ENCODE measurements at places on chromosomes 5 and 9.
A peak's percentile ranks its signal among the peaks of the same experiment; 100 is the strongest.

DNA sequence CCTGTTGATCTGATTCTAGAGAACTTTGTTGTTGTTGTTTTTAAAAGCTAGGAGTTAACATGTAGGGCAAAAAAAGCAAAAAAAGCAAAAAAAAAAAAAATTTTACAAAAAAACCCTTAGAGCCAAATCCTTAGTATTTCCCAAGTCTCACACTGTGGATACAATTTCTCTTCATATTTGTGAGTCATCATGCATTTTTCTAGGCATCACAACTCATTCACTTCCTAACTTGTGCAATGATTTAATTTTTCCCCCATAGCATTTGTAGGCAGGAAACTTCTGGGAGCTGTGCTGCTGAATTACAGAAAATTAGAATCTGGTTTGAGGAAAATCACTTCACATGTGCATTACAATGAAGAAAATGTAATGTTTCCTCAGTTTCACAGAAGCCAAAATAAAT lies 91.9 kb downstream of the MARCHF3 start:
- no peak for DNase-seq

- DNase-seq: no peak
These were observed 126.0 kb upstream of the BOD1 start for GRCh38 chr5:173742432-173742816.

GRCh38 chr9:27108981-27109541 lies at the start of gene TEK:
TEK (plus strand) TSS chr9:27109225; CDS start chr9:27109591, 366 bp downstream.
- no peak for DNase-seq

GRCh38 chr9:122820490-122820845 lies 7.9 kb downstream of the PDCL start:
- no peak for DNase-seq

DNA sequence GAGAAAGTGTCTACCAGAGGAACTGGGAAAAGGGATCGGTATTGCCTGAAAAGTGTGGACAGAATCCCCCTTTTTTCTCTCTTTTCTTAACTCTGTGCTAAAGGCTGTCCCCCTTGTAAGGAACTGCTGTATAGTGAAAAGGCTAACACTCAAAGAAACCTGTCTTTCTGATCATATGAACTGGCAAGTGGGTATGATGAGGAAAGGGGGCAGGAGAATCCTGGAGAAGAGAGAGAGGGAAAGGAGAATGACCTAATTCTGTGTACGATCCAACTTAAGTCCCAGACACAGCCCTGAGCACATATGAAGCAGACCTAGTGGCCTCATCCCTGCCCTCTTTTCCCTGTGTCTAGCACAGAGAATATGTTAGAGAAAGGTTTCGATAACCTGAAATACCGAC lies 967 bp downstream of the ANKRD31 start:
- no peak for DNase-seq

- no peak for DNase-seq
These were observed 17.4 kb downstream of the FAM78A start for GRCh38 chr9:131258698-131259431.

DNA sequence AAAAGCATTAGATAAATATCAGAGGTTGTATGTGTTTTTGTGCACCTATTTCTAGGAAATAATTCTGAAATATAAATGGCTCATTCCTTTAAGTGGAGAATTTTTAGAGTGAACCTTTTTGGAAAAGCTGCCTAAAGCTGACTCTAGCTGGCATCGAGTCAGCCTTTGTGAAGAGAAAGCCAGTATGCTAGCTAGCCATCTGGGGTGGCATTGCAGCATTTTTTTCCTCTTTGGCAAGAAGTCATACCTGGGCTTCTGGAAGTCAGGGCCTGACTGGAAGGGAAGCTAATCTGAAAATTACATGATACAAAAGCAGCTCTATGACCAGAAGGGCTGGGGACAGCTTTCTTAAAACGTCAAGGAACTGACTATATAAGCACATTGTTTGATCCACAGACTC lies 19.7 kb downstream of the ANP32B start:
- DNase-seq: no peak

- no peak for DNase-seq
These were observed 173.2 kb downstream of the SH3GL2 start for GRCh38 chr9:17752021-17752420.

- DNase-seq: no peak
These were observed 113.8 kb downstream of the TRIM32 start for GRCh38 chr9:116800885-116801284.

DNA sequence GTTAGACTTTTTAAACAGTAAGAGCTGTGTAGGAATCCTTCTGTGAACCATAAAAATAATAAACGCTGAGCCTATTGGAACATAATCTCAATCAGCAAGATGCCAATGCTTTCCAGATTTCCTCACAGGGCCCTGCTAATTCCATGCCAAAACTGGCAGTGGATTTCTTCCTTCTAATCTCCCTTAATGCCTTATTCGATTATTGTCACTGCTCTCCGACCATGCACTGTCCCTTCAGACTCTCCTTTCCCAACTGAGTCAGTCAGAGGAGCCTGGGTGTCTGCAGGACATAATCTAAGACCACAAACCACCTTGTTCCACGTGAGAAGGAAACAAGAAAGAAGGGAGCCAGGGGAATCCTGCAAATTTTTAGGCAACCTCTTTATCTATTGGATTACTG lies at the start of gene GABRA6:
Gene GABRA6, plus strand, starts transcription at position 261 of the 400 bp plus-strand sequence. CDS start 269 bp downstream, outside the sequence.
- no peak for DNase-seq

GRCh38 chr5:171363846-171364245 lies 23.8 kb upstream of the NPM1 start:
- DNase-seq: no peak

DNA sequence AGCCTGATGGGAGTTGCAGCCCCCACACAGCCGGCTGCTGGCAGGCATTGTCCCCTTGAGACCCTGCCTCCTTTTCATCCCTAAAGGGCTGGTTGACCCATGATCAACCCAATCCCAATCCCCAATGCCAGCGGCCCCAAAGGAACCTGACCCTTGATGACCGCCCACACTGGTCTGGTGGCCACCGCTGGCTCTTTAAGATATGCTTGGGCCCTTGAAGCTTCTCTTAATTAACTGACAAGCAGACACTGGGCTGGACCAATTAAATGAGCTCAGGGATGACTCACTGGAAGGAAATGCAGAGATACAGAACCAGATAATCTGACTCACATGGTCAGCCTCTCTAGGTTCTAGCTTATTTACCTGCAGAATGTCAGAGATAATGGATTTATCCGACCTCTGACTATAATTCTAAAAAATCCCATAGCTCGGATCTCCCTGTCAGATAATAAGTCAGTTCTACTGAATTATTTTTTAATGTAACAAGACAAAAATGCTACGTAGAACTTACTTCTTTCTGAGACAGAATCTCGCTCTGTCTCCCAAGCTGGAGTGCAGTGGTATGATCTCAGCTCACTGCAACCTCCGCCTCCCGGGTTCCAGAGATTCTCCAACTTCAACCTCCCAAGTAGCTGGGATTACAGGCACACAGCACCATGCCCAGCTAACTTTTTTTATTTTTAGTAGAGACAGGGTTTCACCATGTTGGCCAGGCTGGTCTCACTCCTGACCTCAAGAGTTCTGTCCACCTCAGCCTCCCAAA lies 11.1 kb upstream of the MLANA start:
- no peak for DNase-seq

- no peak for DNase-seq
These were observed 47.9 kb upstream of the XPA start for GRCh38 chr9:97744710-97745708.

DNA sequence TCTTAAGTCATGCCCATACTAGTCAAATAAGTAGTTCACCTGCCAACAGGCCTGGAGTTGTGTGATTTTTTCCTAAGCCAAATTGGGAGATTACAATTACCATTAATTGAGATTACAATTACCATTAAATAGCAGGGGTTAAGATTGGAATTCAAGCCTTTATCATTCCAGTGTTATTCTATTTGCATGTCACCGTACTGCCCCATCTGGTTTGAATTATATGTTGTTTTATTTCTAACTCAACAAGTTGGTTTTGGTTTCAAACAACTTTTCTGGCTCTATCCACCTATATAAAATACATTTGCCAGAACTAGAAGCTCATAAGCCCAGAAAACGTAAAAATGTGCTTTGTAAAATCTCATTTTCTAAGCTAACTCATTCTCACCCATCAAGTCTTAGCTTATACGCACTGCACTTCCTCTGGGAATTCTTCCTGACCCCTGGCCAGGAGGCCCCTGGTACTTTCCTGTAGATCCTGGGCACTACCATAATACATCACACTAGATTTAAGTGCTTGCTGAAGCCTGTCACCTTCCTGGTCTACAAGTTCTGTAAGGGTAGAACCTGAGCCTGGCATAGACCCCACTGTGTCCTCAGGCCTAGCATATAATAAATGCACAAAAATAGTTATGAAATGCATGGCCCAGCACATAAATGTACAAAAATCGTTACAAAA lies 242.0 kb upstream of the TRPM3 start:
- no peak for DNase-seq

- DNase-seq: no peak
These were observed 317.5 kb upstream of the CDH18 start for GRCh38 chr5:20305463-20305862.

DNA sequence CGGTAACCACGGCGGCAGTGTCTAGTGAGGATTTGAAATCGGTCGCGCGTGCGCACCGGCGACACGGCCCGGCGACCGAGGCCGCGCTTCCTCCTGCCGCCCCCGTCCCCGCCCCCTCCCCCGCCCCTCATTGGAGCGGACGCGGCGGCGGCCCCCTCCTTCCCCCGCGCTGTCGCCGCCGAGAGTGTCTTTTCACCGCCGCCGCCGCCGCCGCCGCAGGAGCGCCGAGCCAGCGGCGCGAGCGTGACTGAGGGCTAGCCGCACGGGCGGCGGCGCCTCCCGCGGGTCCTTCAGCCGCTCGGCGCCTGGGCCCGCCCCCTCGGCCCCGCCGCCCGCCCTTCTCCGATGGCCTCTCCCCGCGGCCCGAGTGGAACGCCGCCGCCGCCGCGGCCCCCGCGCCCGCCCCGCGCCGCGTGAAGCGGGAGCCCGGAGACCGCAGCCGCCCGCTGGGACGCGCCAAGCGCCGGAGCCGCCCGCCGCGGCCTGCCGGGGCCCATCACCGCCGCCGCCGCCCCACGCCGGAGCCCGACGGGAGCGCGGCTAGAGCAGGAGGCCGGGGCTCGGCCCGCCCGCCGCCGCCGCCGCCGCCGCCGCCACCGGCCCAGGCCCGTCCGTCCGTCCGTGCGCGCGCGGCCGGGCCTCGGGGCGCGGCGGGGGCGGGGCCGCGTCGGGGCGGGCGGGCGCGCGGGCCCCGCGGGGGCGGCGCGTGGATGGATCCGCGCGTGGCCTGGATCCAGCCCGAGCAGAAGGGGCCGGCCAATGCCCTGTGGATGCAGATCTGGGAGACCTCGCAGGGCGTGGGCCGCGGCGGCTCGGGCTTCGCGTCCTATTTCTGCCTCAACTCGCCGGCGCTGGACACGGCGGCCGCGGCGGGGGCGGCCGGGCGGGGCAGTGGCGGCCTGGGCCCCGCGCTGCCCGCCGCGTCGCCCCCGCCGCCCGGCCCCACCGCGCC lies at the start of gene TENT4A:
Gene TENT4A, plus strand, starts transcription at position 159 of the 952 bp plus-strand sequence. Its CDS starts 552 bp downstream, at position 711.
- DNase-seq: peak; percentile 53

- DNase-seq: no peak
These were observed 4.1 kb upstream of the SEMA5A start for GRCh38 chr5:9549941-9550340.

DNA sequence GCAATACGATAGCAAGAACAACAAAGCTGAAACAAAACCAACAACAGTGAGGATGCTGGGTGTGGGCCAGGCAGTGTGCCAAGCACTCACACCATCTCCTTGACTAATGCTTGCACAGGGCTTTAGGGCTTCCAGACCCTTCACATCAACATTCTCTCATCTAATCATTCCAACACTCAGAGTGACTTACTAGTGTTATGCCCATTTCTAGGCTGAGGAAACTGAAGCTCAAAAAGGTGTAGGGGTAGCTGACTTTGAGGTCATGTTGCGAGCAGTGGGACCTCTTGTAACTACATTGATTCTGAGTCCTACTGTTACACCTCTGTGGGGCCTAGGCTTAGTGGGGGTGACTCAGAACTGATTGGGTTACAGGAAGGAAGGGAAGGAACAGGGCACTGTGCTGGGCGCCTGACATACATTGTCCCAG lies 9.7 kb downstream of the ANGPTL2 start:
- no peak for DNase-seq

GRCh38 chr9:114237781-114238180 lies 82.4 kb downstream of the COL27A1 start:
- no peak for DNase-seq

DNA sequence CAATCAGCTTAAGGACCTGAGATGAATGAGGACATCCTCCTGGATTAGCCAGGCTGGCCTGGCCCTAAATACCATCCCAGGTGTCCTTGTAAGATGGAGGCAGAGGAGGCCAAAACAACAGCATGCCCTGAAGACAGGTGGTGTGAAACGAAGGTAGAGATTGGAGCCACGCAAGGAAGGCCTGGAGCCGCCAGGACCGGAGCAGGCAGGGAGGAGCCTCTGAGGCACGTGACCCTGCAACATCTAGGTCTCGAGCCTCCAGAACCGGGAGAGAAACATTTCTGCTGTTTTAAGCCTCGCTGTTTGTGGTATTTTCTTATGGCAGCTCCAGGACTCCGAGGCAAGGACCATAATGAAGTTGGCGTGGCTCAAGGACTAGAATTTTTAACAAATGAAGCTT lies 9.7 kb upstream of the COL5A1 start:
- DNase-seq: no peak

GRCh38 chr5:150412319-150413175 lies at the start of gene CD74:
CD74 (minus strand) TSS chr5:150412910; CDS start chr5:150412749, 161 bp downstream.
- DNase-seq: no peak

GRCh38 chr9:109967651-109968642 lies 187.9 kb downstream of the PALM2AKAP2 start:
- DNase-seq: no peak

DNA sequence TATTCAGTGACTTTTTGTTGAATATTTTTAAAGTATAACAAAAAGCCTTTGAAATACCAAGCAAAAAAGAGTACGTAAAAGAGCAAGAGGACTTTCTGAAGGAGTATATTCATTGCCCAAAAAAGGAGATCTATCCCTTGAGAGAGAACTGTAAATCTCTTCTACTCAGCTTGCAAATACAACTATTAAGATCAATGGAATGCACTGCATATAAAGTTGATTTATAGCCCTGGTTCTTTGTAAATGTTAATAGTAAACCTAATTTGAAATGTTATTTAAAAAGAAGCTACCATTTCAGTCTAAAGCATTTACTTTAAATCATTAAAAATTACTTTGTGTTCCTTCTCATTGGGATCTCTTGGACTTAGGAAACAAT lies 168.1 kb downstream of the PDE4D start:
- no peak for DNase-seq

DNA sequence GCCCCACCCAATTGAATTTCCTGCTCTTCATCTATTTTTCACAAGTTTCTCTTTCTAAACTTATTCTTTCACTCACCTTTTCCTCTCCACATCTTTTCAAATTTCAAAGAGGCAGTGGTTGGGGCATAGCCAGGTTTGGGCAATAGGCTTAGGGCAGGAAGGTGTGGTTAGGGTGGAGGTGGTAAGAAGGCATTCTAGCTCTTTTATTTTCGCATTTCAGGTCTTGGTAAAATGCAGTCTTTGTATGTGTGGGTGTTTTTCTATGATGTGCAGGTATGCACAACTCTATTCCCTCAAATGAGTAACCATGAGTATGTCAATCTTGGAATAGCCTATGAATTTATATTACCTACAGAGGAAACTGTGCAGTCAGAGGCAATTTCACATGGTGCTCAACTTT lies 129.8 kb upstream of the IFNE start:
- DNase-seq: no peak

Measured in NCI-H345 (cell line).